ENCODE measurements at places on chromosomes 6 and 20.

- no peak for DNase-seq
Measured at GRCh38 chr6:15484821-15485220, 178.0 kb downstream of the DTNBP1 start.

DNA sequence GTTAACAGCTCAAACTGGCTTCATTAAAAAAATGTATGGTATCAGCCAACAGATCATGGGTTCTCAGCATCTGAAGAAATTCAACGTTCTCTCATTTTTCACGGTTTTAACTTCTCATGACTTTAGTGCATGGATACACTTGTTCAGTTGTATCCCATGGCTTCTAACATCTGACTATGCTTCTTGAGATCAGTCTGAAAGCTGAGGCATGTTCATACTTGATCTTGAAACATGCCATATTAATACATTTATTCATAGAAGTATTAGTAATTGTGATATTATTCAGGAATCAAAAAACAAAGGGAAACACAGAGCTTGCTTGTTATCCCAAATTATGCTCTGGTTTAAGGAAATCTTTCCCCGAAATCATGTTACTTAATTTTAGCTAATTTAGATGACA, 649.4 kb downstream of the PRKN start:
- no peak for DNase-seq

- DNase-seq = no peak
Measured at GRCh38 chr6:161630674-161631073, 356.8 kb upstream of the AGPAT4 start.

DNA sequence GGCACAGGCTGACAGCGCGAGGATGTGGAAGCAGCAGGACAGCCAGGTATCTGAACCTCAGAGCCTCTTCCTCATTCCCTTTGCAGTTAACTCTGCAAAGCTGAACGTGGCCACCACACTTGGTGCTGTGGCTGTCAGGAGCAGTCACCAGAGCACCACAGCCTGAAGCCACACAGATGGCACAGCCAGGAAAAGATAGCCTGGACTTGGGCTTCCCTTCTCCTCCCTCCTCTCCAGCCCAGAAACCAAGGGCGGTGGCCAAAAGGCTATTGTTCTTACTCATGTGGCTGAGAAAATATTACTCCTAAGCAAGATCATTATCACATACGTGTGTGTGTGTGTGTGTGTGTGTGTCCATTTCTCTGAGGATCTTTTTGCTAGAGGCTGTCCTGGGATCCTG, 39.8 kb downstream of the CD164 start:
- no peak for DNase-seq

GRCh38 chr6:76703786-76704185, 631.3 kb upstream of the IMPG1 start:
- DNase-seq = no peak

DNA sequence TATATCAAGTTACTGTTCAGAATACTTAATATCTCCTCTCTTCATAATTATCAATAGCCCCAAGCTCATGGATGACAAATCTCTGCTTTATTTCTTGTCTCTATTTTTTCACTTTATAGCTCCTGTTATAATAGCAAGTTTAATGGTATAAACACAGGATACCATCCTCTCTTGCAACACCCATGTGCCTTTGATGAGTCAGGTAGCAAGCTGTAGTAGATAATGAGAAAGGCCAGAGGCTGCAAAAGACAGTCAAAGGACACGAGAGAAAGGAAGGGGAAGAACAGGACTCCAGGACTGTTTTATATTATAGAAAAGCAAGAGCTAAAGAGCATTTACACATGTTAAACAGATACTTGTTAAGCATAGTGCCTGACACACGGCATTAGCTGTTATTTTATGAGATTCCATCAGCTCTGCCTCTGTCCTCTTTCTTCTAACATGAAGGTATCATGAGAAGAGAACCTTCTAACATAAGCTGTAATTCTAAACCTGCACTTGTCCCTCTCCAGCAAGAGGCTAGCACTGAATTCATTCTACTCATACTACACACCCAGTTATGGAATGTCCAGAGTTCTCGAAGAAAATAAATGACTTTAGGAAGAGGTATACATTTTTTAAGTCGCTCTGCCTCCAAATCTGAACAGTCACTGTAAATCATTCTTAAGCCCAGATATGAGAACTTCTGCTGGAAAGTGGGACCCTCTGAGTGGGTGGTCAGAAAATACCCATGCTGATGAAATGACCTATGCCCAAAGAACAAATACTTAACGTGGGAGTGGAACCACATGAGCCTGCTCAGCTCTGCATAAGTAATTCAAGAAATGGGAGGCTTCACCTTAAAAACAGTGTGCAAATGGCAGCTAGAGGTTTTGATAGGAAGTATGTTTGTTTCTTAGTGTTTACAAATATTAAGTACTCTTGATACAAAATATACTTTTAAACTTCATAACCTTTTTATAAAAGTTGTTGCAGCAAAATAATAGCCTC, 45.0 kb downstream of the NT5E start:
- DNase-seq = no peak

DNA sequence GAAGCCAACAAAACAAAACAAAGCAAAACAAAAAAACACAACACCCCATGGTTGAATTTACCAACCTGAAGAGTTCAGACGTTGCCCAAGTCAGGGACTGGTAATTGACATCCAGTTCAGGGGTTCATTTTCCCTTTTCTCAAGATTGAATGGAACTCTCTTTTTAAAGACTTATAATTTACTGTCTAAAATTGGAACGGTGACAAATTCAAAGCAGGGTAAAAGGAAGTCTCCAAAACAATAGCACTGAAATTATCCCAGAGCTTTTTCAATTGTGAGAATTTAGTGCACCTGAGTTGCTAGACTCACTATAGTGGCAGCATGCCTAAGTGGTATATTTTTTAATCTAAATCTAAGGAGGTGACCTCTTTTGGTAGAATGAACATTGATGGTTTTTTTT, 90.9 kb upstream of the PREP start:
- no peak for DNase-seq

GRCh38 chr20:57432862-57433491, 41.8 kb downstream of the RBM38 start:
- peak; percentile 37 for DNase-seq

- no peak for DNase-seq
Measured at GRCh38 chr6:21213492-21213891, 380.1 kb upstream of the SOX4 start.

DNA sequence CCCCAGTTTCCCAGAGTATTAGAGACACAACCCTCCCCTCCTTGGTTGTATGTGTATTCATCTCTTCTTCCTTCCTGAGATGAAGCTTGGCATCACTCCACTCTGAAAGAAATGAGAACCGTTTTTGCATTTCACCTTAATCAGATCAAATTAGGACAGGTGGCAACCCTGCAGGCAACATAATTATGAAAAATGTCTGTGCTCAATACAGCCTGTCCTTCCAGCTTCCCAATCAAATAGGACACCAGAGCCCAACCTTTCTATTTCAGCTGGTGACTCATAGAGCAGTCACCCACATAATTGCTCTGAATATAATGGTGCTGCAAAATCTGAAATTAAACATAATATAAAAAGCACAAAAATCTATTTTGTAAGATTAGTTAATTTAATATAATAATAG, 310.2 kb upstream of the AGPAT4 start:
- DNase-seq = no peak

DNA sequence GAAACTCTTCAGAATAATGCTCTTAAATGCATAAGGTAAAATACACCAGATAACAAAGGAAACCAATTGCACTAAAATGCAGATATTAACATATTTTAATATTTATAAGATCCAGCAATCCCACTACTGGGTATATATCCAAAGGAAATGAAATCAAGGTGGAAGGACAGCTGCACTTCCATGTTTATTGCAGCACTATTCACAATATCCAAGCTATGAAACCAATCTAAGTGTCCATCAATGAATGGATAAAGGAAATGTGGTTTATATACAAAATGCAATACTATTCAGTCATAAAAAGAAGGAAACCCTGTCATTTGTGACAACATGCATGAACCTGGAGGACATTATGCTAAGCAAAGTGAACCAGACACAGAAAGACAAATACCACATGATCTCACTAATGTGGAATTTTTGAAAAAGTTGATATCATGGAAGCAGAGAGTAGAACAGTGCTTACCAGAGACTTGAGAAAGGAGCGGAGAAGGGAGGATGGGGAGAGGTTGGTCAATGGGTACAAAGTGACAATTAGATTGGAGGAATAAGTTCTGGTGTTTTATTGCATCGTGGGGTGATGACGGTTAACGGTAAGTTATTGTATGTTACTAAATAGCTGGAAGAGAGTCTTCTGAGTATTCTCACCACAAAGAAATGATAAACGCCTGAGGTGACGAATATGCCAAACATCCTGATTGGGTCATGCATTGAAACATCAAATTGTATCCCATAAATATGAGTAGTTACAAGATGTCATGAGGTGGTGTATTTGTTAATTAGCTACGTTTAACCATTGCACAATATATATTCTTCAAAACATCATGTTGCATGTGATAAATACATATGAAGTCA, 37.9 kb upstream of the RNF24 start:
- DNase-seq = no peak

GRCh38 chr20:62265365-62265764, 27.0 kb downstream of the OSBPL2 start:
- no peak for DNase-seq

- no peak for DNase-seq
Measured at GRCh38 chr6:37845026-37845911, 25.7 kb downstream of the ZFAND3 start.

- DNase-seq = no peak
Measured at GRCh38 chr20:51017251-51017650, 5.7 kb downstream of the KCNG1 start.

GRCh38 chr6:157227202-157228166, 95.8 kb downstream of the TMEM242 start:
- DNase-seq = no peak

GRCh38 chr20:37498066-37498665, 22.9 kb upstream of the NNAT start:
- DNase-seq = no peak

GRCh38 chr20:38272961-38273360, 12.4 kb upstream of the KIAA1755 start:
- DNase-seq = no peak

DNA sequence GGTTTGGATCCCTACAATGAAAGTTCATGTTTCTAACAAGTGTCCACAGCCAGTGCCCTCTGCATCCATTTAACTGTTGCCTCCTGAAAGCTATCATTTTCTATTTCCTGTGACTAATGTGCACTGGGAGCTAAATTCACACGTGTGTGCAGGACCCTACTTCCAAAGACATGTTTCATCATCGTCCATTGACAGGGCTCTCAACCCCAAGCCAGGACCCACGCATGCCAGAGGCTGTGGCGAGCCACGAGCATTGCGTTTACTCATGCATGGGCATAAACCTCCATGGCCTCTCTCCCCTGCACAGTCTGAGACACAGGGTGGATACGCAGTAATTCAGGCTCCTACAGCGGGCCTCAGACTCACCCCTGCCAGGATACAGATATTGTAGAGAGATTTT, 153.2 kb downstream of the MAFB start:
- DNase-seq = no peak

- DNase-seq = no peak
Measured at GRCh38 chr6:137818440-137818839, 48.6 kb upstream of the TNFAIP3 start.
